ENCODE measurements at places on chromosomes 16 and 17.

DNA sequence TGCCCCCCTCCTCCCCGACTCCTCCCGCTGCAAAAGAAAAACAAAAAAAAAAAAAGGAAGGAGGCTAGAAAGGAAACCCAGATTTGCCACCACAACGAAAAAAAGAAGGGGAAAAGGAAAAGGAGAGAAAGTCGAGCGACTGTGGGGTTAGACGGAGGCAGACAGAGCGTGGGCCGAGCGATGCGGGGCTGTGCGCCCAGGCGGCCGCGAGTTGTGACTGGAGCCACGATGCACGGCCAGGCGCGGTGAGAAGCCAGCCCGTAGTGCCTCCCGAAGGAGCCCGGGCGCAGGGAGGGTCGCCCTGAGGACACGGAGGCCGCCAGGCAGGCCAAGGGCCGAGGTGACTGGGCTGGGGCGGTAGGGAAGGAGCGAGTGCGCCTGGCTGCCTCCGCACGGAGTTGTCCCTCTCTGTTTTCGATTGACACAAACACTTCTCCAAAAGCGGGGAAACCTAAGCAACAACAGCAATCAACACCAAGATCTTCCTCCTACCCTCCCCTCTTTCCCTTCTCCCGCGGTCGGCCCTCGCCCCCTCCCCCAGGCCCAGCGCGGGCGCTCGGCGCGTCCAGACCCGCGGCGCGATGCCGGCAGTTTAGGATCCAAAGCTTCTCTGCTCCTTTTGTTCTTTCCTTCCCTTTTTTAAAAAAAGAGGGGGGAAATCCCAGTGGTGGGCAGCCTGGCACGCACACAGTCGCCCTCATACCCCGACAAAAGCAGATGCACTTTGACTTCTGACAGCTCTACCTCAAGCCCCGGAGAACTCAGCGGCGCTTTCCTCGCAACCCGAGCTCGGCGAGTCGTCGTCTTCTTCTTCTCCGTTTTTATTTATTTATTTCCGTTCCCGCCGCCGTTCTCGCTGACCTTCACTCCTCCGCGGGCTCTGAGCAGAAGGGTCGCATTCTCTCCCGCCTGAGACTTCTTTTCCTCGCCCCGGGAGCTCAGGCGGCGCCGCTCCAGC lies at the start of gene LHX1:
TSS of gene LHX1 (plus strand) at position 475 of the 958 bp plus-strand sequence. CDS start 723 bp downstream, outside the sequence.
- DNase-seq = no peak

- no peak for DNase-seq
These were observed 198.4 kb downstream of the CYB561 start for GRCh38 chr17:63247706-63248105.

DNA sequence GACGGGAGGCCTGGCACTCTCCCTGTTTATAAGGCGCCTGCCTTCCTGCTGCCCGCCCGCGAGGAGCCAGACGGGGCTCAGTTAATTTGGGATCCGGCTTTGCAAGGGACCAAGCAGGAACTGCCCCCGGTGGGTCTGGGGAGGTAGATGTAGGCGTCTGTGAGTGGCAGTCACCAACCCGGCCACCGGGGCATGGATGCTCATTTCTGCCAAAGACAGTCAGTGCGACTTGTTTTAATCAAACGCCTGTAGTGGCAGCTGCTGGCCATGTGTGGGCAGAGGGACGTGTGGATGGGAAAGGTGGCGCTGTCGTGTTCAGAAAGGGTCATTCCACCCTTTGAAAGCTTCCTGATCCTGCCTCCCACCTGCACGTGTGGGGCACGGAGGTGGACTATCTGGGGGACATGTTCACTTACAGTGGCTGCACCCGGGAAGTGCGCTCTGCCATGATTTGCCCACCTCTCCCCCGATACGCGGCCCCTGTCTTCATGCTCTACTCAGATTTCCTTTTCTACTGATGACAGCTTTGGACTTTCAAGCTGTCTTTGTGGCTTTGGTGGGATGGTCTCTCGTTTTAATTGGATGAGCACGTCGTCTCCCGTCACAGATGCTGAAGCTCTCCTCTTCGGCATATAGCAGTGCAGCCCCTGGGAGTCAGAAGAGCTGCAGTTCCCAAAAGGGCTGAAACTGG lies 60.3 kb upstream of the CIBAR2 start:
- no peak for DNase-seq

GRCh38 chr17:67272312-67273047 lies 27.5 kb upstream of the HELZ start:
- DNase-seq = no peak

GRCh38 chr17:27552276-27552732 lies 78.7 kb upstream of the LGALS9 start:
- no peak for DNase-seq

- DNase-seq = no peak
These were observed 76.6 kb upstream of the DHX40 start for GRCh38 chr17:59488805-59489204.

DNA sequence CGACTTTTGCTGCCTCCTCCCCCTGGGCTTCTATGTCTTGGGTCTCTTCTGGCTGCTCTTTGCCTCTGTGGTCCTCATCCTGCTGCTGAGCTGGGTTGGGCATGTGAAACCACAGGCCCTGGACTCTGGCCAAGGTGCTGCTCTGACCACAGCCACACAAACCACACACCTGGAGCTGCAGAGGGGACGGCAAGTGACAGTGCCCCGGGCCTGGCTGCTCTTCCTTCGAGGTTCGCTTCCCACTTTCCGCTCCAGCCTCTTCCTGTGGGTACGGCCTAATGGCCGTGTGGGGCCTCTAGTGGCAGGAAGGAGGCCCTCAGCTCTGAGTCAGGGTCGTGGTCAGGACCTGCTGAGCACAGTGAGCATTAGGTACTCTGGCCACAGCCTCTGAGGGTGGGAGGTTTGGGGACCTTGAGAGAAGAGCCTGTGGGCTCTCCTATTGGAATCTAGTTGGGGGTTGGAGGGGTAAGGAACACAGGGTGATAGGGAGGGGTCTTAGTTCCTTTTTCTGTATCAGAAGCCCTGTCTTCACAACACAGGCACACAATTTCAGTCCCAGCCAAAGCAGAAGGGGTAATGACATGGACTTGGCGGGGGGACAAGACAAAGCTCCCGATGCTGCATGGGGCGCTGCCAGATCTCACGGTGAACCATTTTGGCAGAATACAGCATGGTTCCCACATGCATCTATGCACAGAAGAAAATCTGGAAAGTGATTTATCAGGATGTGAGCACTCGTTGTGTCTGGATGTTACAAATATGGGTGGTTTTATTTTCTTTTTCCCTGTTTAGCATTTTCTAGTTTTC lies 2.3 kb downstream of the GP1BA start:
- no peak for DNase-seq

GRCh38 chr16:80407265-80407987 lies 133.4 kb upstream of the DYNLRB2 start:
- peak; percentile 43 for DNase-seq

DNA sequence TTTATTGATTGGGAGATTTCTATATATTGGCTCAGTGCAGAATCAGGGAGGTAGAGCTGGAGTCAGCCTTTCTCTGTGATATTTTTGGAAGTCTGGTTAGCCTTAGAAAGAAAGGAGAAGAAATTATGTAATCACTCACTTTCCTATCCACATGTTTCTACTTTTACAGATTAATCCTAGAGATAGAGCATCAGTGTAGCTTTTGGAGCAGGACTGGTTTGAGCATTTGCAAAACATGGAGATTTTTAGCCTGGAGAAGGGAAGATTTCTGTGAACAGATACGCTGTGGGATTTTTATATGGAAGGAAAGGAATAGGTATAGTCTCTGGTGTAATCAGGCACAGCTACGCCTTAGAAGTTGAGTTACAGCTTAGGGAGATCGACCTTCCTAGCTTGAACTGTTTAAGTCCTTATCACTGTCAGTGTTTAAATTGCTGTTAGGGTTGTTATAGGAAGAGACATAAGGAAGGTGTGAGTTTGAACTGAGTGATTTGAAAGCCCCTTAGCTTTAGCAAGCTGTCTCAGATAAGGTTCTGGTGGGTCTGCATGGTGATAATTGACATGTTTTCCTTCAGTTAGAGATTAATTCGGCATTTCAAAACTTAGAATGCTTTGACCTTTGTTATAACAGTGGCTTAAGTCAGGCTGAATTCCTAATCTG lies 20.5 kb downstream of the METTL9 start:
- no peak for DNase-seq

- no peak for DNase-seq
These were observed 7.0 kb downstream of the TPSD1 start for GRCh38 chr16:1262846-1263221.

GRCh38 chr17:28397687-28398279 lies 8.2 kb downstream of the SLC46A1 start:
- DNase-seq = no peak

- DNase-seq = no peak
These were observed 144.7 kb upstream of the TBX2 start for GRCh38 chr17:61254904-61255303.

DNA sequence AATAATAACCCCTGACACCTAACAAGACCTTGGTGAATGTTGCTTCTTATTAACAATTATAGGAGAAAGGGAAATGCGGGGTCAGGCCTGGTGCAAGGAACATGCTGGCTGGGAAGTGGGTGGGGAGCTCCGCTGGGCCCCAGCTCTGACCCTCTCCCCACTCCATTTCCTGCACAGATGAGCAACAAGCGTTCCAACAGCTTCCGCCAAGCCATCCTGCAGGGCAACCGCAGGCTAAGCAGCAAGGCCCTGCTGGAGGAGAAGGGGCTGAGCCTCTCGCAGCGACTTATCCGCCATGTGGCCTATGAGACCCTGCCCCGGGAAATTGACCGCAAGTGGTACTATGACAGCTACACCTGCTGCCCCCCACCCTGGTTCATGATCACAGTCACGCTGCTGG lies 23.0 kb downstream of the RHBDL3 start:
- no peak for DNase-seq

DNA sequence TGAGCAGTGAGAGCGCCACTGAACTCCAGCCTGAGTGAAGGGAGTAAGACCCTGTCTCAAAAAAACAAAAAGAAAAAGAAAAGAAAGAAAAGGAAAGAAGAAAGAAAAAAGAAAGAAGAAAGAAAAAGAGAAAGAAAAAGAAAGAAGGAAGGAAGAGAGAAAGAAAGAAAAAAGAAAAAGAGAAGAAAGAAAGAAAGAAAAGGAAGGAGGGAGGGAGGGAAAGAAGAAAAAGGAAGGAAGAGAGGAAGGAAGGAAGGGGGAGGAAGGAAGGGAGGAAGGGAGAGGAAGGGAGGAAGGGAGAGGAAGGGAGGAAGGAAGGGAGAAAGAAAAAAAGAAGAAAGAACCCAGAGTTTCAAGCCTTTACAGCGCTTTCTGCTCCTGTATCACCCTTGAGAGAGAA lies 19.1 kb downstream of the GINS3 start:
- no peak for DNase-seq

DNA sequence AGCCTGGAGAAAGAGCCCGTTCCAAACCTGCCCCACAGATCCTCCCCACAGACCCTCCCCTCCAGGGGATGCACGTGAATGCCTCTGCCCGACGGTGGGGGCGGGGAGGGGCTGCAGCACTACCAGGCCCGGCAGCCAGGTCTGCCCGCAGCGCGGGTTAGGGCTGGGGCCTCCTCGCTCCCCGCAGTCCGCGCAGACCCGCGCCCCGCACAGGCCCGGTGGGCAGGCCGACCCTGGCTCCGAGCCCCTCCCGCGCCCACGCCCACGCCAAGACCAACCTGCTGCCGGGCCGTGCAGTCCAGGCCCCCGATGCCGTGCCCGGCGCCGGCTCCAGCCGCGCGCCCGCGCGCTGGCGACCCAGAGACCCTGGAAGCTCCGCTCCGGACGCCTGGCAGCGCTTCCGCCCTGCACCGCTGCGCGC lies at the start of gene RPUSD1:
TSS of gene RPUSD1 (minus strand) at position 404 of the 421 bp plus-strand sequence. CDS start 644 bp downstream, outside the sequence.
- no peak for DNase-seq

DNA sequence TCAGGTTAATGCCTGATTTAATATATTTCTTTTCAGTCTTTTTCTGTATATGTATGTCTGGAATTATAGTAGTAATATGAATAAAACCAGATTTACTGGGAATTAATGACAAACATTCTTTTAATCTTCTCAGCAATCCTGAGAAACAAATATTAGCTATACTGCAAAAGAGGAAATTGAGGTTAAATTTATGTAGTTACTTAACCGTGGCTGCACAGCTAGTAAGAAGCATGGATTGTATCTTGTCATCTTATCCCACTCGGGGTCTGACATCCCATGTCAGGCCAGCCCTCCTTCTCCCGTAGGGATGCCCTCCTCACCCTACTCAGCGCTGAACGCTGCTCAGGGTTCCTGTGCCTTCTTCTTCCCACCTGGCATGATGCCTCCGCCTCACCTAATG lies 143.0 kb downstream of the FTO start:
- no peak for DNase-seq

DNA sequence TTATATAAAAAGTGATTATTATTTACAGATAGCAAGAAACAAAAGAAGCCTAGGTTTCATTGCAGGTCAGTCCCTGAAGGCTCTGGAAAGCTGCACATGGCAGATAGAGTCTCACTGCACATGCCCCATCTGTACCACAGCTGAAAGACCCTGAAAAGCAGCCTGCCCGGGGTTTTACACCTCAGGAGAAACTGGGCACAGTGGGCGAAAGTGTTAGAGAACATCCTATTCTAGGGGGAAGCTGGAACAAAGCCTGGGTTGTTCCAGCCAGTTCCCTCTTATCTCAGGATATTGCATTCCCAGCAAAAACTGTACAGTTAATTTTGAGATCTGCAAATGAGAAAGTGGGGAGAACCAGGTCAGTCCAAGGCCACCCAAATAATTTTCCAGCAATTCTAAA lies 419.7 kb downstream of the CNTNAP4 start:
- no peak for DNase-seq

- DNase-seq = no peak
These were observed 80.6 kb downstream of the TUBD1 start for GRCh38 chr17:59812139-59812538.

- no peak for DNase-seq
These were observed 12.6 kb upstream of the PYDC1 start for GRCh38 chr16:31229501-31229900.

- DNase-seq = no peak
These were observed 59.1 kb downstream of the OTOA start for GRCh38 chr16:21722771-21723455.

DNA sequence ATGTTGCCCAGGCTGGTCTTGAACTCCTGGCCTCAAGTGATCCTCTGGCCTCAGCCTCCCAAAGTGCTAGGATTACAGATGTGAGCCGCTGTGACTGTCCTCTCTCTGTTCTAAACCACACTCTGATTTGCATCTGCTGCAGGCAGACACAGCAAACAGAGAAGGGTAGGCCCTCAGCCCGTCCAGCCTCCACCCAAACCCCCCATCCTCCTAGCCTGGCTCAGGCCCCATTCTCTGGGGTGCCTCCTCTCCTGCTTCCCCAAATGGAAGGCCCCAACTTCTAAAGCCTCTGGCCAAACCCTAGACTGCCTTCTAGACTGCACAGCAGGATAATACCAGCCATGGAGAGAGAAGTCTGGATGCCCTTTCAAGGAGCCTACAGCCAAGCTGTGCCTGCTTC lies 4.1 kb upstream of the GFAP start:
- no peak for DNase-seq

- DNase-seq = no peak
These were observed 1.8 kb downstream of the CX3CL1 start for GRCh38 chr16:57374067-57374534.

GRCh38 chr17:37488009-37488604 lies 1.6 kb upstream of the DUSP14 start:
- no peak for DNase-seq

GRCh38 chr16:66471716-66472393 lies 44.8 kb downstream of the BEAN1 start:
- no peak for DNase-seq

GRCh38 chr16:52436339-52437276 lies 110.3 kb downstream of the TOX3 start:
- DNase-seq = no peak
